ENCODE measurements at places on chromosomes 11 and 22.

DNA sequence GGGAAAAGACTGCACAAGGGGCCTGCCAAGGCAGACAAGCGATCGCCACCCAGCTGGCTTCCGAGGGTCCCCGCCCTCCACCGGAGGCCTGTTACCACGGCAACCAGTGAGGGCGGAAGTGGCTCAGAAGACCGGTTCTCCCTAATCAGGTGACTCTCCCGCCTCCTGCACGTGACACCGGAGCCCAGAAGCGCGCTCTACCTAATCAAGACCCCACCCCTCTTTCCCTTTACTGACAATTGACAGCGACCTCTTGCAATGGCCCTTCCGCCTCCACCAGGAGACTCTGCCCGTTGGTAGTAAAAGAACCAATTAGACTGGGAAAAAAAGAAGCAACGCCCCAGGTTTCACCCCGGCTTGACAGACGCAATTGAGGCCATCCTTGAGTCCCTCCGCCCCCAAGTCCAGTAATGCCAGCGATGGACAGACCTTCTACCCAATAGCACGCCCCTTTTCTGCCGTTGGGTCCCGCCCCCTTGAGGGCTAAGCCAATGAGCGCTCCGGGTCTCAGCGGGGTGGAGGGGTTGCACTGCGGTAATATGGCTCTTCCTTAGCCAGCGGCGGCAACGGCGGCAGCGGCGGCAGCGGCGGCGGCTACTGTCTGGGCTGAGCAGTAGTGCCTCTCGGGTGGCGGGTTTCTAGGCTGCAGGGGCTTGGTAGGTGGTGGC lies at the start of gene UVRAG:
Gene UVRAG, plus strand, starts transcription at position 534 of the 668 bp plus-strand sequence. CDS start 198 bp downstream, outside the sequence.
- DNase-seq, result peak; percentile 96

GRCh38 chr11:57311109-57311936 lies 13.4 kb downstream of the TNKS1BP1 start:
- DNase-seq, result peak; percentile 30

GRCh38 chr22:46625113-46625842 lies 5.1 kb downstream of the GRAMD4 start:
- DNase-seq, result no peak

DNA sequence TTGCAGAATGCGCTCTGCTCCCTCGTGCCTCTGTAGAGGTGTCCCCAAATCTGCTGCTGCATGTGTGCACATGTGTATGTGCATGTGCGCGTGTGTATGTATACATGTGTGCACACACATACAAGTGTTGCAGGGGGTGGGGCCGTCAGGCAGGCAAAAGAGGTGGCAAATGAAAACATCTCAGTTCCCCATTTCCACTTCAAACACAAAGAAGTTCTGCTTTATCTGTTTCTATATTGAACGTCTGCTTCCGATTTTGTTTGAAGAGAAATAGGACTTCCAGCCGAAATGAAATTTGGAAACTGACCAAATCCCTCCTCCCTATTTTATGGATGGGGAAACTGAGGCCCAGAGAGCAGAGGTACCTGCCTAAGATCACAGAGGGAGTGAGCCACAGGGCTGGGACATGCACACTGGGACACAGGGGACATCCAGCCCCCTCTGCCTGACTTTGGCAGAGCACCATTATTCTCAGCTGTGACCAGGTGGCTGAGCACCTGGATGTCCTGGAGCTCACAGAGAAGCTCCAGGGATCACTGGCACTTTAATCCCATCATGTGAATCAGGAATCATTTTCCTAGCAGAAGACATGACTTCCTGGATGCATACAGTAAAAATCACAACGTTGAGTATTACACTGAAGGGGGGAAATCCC lies 41.2 kb upstream of the ALX4 start:
- DNase-seq, result no peak

DNA sequence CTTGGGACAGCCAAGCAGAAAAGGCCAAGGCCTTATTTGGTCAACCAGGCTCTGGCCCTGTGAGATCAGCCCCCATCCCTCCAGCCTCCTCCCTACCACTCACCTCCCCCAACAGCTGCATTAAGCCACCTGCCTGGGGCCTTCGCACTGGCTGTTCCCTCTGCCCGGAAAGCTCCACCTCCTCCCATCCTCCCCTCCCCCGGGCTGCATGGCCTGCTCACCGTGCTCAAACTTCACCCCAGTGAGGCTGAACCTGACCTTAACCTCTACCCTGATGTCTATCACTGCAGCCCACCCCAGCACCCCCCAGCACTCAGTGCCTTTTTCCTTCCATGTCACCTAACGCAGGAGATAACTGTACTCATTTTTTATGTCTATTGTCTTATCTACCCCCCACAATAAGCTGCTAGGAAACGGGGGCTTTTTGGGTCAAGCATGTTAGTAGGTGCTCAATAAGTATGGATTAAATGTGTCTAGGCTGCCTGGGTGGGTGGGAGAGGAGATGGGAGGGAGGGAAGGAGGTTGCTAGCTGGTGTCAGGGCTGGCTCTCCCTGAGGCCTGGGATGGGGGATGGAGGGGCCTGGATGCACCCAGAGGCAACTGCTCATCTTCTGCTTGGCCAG lies 912 bp downstream of the PTPRCAP start:
- DNase-seq, result peak; percentile 48

- no peak for DNase-seq
Measured at GRCh38 chr11:29227811-29228210, 789.0 kb downstream of the KCNA4 start.

- DNase-seq, result no peak
Measured at GRCh38 chr11:79932612-79933011, 491.8 kb upstream of the TENM4 start.

GRCh38 chr22:44366372-44367300 lies 53.9 kb upstream of the SHISAL1 start:
- no peak for DNase-seq

DNA sequence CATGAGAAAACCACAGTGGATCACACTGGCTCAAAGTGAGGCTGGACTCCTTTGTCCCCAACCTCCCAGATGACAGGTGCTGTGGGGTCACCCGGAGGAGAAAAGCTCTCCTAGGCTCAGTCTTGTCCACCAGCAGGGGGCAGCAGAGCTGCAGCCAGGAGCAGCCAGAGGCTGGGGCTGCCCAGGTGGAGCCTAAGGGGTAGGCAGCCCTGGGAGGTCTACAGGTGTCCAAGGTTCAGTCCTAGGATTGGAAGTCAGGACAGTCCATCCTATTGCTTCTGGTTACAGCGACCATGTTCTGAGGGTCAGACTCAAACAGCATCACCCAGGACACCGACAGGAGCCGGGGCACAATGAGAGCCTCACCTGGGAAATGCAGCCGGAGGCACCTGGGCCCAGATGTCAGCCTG lies 77.6 kb upstream of the IGLL5 start:
- DNase-seq, result peak; percentile 65

GRCh38 chr11:74522776-74523175 lies 29.3 kb upstream of the LIPT2 start:
- no peak for DNase-seq

DNA sequence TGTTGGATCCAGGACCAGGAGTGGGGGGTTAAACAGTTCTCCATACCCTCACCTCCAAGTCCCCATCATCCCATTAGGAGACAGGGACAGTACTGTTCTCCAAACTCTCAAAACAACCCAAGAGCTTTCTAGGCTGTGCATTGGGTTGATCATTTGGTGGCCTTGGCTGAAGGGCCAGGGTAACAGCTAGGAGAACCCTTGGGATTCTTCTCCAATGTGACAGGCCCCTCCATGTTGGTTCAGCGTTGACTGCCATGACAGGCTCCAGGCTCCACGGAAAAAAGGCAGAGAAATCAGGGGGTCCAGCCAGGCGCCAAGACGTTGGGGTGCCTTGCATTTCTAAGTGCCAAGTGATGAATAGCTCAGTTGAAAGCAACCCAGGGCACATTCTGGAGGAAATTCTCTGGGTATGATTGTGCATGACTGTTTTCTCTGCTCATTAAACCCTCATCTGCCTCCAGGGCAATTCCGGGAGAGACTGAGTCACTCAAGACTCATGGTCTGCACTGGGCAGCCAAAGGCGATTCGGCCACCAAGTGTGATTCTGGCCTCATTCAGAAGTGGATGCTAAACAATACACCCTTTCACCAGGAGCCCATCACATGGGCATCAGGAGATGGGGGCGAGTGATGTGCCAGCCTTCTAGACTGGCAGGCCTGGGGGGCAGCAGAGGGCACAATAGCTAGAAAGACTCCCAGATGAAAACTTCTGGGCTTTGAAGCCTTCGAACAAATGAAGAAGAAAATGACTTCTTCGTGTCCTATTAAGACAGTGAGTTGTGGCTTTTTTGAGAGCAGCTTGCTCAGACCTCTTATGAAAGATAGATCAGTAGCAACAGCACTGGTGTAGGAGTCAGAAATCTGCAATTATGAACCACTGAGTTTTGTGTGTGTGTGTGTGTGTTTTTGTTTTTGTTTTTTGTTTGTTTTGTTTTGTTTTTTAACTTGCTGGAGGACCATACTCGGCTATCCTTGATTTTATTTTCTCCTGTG lies 27.7 kb downstream of the CD44 start:
- DNase-seq, result no peak

- DNase-seq, result no peak
Measured at GRCh38 chr11:122156940-122157382, 40.9 kb upstream of the BLID start.

DNA sequence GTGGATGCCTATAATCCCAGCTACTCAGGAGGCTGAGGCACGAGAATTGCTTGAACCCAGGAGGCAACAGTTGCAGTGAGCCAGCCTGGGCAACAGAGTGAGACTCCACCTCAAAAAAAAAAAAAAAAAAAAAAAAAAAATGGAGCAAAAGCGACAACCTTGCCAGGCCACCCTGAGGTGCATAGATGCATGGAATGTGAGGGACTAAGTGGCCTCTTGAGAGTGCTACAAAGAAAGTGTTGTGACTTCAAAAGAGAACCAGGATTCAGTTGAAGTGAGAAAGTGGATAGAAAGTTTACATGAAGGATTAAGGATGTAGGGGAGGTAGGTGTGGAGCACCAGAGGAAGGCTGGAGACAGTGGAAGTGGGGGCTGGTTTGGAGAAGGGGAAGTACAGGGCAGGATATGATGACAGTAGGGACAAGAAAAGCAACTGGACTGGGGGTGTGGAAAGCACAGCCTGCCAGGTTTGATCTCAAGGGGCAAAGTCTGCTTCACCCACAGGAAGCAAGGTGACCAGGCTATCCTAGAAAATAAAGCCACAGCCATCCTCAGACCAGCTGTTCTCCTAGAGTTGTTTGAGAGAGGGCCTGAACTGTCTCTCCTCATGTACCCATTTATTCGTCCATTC lies 36.0 kb upstream of the OLFML1 start:
- no peak for DNase-seq

GRCh38 chr11:117759305-117759704 lies 37.7 kb downstream of the DSCAML1 start:
- no peak for DNase-seq

DNA sequence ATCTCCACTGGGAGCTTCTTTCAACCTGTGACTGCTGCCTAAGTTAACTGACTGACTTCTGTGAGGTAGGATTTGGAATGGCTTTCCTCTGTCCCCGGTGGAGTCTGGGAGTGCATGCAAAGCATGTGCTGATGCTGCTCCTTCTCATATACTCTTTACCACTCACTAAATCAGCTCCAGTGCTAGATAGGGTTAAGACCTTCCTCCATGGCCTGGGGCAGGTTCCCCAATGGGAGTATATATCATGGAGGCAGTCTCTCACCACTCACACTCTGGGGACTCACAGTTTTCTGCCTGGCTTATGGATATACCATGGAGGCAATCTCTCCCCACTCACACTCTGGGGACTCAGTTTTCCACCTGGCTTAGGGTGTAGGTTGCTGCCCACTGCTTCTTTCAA lies 10.1 kb upstream of the FANCF start:
- no peak for DNase-seq

GRCh38 chr11:20070459-20070858 lies 89.8 kb downstream of the DBX1 start:
- DNase-seq, result no peak

GRCh38 chr11:10268746-10269488 lies 25.1 kb downstream of the SBF2 start:
- DNase-seq, result no peak

- DNase-seq, result no peak
Measured at GRCh38 chr11:91837411-91838330, 386.9 kb upstream of the FAT3 start.

GRCh38 chr11:36363361-36364268 lies 67.5 kb downstream of the PRR5L start:
- no peak for DNase-seq

- no peak for DNase-seq
Measured at GRCh38 chr11:65505466-65506289, 6.8 kb downstream of the MALAT1 start.

DNA sequence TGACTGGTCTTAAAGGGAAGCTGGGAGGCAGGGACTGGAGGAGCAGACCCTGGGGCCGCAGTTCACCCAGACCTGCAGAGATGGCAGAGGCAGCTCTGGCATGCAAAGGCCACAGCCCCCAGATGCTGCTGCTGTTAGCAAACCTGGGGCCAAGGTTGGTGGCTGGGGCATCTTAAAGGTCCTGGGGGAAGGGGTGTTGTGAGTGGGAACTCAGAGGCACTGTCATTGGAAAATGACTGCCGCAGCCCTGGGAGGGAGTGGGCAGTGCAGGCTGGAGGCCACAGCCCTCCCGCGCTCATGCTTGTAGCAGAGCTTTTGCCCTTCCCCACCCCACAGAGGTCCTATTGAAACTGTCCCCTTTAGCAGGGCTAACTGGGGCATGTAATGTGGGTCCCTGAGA lies 111.8 kb downstream of the CTTN start:
- DNase-seq, result no peak

DNA sequence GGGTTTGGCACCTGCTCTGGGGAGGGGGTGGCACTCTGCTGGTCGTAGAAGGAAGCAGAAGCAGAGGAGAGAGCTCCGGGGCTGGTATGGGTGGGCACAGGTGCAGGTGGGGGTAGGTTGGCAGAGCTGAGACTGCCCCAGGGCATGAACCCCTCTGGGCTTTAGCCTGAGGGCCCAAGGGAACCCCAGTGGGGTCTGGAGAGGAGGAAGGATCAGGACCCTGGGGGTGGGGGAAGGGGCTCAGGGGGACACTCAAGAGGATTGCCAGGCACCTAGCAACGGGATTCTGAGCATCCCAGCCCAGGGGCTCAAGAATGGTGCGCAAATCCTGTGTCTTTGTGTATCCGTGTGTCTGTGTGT lies 6.3 kb downstream of the ALDH3B2 start:
- no peak for DNase-seq

DNA sequence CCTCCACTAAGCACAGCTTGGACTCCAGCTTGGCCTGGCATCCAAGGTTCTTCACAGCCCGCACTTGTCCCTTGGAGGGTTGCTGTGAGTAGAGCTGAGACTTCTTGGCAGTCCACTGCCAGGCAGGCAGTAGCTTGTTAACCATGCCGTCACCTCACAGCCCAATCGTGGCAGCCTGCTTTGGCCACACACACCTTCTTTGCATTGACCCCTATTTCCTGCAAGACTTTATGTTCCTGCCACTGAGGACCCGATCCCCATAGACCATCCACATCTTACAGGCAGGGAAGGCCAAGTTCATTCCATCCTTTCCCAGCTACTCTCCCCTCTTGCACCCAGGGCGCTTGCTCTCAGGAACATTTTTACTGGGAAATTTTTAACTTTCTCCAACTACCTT lies 2.5 kb upstream of the PYGM start:
- no peak for DNase-seq

DNA sequence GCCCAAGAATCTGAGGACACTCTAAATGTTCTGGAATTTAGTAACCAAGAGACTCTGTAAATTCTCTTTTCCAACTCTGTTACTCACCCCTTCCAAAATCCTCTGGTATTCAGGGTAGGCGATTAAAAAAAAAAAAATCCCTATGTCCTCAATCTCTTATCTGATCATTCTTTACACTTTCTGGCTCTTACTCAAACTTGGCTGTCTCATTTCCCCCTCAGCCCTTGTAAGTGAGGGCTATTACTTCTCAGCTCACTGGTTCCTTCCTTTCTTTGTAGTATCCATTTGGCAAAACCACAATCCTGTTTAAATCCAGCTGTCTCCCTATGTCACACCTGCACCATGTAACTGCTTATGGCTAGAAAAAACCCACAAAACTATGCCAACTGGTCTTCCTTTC lies 12.7 kb upstream of the MSANTD2 start:
- no peak for DNase-seq
